ENCODE measurements at places on chromosomes 4 and X.
A peak's percentile ranks its signal among the peaks of the same experiment; 100 is the strongest.

- no peak for DNase-seq
Measured at GRCh38 chr4:141090473-141090872, 42.8 kb downstream of the RNF150 start.

GRCh38 chrX:15059474-15059873, 186.3 kb downstream of the MOSPD2 start:
- no peak for DNase-seq

DNA sequence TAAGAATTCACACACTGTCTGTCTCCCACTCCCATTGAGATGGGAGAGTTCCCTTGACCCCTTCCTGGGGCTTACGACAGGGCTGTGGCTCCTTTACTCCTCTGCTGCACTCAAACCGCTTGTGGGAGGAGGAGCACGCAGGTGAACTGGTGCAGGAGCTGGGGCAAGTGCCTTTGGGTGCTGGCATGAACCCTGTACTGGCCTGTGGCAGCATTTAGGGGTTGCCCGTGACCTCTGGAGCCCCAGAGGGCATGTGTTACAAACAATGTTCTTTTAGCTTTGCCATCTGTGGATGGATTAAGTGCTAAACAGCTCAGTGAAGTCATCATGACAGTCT, 21.8 kb upstream of the FTHL17 start:
- DNase-seq = no peak

DNA sequence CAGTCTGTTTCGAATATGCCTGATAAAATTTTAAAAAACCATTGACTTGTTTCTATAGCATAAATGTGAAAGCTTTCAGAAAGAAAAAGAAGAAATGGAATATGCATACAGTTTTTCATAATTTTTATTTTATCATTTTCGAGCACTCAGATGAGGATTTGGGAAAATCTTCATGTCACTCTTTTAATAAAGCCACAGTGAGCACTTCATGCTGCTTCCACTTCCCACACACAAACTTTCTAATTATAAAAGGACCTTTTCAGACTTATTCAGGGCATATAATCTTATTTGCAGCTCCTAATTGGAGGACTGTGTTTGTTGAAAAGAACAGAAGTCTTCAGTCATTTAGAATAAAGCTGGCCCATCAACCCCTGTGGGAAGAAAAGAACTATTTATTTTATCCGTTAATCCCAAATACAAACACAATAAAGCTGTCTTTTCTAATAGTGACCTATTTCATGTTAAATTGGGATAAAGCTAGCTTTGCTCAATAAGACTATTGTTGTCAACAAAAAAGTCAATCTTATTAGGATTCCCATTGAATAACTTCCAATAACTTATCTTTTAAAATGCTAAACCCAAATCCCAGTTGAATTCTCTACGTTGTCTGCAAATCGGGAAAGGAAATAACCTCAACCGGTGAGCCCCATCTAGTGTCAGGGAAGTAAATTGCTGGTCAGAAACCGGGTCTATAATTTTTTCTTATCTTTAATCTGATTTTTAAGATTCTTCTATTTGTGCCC, 211.5 kb downstream of the PDGFRA start:
- peak; percentile 13 for DNase-seq

DNA sequence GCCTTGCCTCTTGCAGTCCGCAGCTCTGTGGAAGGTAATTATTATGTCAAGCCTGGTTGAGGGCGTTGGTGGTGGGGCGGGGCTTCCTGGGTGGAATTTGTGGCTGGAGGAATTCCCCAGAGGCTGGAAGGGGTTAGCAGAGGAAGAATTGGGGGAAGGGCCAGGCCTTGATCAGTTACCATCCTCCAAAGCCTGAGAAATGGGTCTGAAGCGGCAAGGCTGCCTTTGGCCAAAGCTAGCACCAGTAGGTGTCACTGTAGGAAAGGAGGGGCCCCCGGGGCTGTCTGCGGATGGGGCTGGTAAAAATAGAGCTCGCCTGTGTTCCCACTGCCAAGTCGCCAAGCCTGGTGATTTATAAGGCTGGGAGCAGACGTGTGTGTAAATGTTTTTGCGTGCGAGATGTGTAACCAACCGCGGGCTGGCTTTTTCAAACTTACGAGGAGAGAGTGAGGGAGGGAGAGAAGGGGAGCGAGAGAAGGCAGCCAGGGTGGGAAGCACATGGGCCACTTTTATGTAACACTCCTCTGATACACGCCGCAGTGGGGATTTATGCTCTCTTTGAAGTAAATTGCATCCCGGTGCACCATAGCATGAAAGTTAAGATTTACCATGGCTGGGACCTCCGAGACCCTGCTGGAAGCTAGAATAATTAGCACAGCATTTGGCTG, 367.0 kb downstream of the BCOR start:
- peak; percentile 6 for DNase-seq

DNA sequence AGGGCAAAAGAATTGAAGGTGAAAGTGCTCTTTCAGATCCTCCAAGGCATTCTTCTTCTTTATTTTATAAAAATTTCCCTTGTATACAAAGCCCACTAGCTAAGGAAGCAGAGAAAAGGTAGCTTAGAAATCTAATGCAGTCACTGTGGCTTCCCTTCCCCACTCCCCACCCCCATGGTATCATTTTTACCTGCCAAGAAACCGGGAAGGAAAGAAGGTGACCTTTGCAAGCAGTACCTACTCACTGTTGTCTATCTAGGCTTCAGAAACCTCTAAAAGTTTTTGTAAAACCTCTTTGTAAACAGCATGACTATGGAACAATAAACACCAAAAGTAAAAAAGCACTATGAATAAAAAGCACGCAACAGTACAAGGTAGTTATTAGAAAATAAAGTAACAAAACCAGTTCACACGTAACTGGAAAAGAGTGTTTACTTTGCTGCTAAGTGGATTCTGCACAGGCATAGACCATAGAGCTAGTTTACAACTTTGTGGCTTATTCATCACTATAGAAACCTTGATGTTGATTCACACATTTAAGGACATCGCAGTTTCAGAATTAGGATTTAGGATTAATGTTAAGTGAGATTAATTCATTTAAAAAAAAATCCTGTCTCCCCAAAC, 109.6 kb upstream of the FTHL17 start:
- no peak for DNase-seq

- no peak for DNase-seq
Measured at GRCh38 chr4:154595807-154596206, 5.3 kb upstream of the FGA start.

- DNase-seq = no peak
Measured at GRCh38 chr4:3302173-3302785, 9.5 kb downstream of the RGS12 start.

DNA sequence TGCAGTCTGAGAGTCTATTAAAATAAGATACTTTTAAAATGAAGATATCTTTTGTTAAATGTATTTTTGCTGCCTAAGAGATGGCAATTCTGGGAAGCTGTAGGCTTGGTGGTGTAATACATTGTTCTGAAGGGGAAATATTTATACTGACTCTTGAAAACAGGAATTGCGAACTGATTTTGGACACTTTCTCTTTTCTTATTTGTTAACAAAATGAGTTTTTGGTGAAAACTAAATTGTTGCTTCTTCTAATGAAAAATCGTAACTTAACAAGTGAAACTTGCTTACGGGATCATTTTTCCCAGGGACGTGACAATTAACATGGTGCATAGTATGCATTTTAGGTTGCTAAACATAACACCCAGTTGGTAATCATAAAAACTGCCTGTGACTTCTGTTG, 71.0 kb downstream of the RAPGEF2 start:
- DNase-seq = no peak

DNA sequence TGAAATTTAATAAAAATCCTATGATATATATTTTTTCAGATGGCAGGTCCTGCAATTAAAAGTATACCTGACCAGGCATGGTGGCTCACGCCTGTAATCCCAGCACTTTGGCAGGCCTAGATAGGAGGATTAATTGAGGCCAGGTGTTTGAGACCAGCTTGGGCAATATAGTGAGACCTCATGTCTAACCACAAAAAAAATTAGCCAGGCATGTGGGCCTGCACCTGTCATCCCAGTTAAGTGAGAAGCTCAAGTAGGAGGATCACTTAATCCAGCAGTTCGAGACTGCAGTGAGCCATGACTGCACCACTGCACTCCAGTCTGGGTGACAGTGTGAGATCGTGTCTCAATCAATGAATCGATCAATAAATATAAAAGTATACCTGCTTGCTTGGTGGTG, 2.5 kb downstream of the OCIAD2 start:
- peak; percentile 9 for DNase-seq

GRCh38 chr4:1090036-1090435, 23.3 kb downstream of the RNF212 start:
- DNase-seq = no peak

DNA sequence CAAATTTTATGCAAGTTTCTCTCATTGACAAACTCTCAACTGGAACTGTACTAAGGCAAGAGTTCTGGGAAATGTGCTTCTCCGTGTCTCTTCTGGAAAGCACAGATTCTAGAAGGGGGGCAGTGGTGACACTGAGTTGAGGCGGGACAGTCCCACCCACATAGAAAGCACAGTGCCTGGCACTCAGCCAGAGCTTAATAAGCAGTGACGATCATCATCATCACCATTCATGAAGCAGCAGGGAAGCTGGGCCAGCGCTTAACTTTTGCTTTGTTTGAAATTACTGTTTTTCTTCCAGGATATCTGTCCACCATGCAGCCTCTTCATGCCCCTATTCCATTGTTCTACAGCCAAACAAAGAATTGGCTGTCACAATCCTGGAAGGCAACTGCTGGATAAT, 60.3 kb downstream of the BEND2 start:
- DNase-seq = no peak

- DNase-seq = peak; percentile 26
Measured at GRCh38 chrX:15686818-15687685, 22.4 kb upstream of the CLTRN start.

GRCh38 chr4:105845559-105845958, 49.7 kb upstream of the NPNT start:
- DNase-seq = no peak

DNA sequence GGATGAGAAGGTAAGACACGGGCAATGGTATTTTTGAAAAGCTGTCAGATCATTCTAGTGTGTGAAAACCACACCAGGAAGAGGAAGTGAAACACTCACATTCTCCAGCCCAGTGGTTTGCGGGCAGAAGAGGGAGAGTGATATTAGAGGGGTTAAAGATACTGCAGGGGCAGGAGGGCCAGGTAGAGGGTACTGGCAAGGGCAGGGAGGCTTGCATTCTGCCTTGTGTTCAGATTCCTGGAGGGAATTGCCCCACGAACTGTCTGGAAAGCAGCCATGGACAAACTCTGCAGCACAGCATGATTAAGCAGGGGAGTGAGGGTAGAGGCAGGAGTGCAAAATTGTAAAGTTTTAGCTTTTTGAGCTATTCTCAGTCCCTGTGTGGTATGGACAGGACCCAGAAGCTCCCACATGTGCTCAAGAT, 30.9 kb downstream of the NIPAL1 start:
- no peak for DNase-seq

DNA sequence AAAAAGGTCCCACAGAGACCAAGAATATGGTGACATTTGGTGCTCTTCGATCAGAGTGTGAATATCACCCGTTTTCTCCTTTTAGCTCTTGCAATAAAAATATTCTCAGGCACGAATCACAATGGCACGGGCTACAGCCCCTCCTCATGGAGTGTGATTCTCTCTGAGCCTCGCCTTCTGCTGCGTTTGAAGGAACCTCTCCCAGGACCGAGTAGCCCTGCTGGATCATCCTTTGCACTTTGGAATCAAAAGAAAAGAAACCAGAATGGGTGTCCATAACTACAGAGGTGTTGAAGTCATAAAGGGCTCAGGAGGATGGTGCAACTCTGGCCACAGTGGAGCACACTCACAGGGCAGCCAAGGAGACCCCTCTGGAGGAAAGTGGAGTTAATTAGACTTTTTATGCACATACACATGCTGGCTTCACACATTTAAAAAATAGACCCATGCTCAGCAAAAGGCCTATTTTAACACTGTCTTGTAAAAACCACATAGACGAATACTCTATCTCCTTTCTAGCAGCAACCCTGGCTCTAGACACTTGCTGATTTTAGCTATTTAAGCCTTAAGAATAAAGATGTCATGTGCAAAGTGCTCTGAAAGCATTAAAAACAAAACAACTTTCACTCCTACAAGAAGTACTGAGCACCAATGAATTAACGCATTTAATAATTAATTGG, 19.1 kb downstream of the MAML3 start:
- no peak for DNase-seq

DNA sequence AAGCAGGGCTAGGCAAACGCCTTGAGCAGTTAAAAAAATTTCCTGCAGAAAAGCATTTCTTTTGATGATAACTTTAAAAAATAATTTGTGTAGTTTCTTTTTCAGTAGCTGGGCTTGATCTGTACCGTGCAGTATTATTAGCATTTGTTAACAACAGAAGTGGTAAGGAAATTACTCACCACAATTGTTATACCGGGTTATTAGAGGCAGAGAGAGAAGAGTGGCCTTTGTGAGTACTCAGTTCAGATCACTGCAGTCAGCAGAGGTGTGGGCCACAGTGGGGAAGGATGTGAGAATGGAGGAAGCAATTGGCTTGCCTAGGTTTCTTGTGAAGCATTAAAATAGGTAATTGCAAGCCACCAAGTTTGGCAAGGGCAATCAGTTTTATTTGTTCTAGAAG, 14.3 kb upstream of the IL21 start:
- no peak for DNase-seq

- DNase-seq = peak; percentile 88
Measured at GRCh38 chr4:38872620-38873019, 5.0 kb downstream of the FAM114A1 start.

- DNase-seq = no peak
Measured at GRCh38 chr4:182188622-182189021, 54.6 kb upstream of the TENM3 start.

GRCh38 chr4:140110542-140111215, 43.3 kb downstream of the MAML3 start:
- DNase-seq = no peak

- DNase-seq = no peak
Measured at GRCh38 chr4:36054694-36055422, 189.5 kb downstream of the ARAP2 start.

DNA sequence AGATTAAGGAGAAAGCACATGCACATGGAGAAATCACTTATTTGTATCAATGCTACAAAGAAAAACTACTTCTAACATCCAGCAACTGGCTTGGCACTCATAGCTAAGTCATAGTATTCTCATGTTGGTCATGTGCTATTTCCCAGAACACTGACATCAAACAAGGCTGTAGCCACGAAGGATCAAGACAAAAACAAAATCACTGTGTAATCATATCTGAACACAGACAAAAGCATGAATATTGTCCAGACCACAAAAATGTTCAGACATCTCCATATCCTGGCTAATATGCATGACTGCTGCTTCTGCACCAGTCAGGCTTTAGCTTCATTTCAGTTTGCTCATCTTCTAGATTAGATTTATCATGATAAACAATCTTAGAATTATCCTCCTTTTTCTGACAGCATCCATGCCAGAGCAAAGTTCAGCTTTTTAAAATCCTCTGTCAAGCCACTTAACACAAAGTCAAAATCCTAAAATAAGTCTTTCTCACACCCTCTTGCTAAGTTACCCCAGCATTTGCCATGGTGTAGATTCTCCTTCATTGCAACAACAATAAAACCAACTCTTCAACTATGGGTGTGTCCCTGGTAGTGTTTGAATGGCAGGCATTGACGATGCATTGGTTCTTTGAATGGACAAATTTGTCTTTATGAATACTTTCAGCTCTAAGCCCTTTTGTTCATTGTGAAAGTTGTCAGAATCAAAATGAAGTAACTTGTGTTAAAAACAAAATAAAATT, 39.1 kb upstream of the NPFFR2 start:
- no peak for DNase-seq

GRCh38 chr4:174714393-174715211, 114.4 kb downstream of the GLRA3 start:
- DNase-seq = peak; percentile 20

GRCh38 chr4:25485104-25485503, 108.0 kb downstream of the ANAPC4 start:
- no peak for DNase-seq

GRCh38 chr4:84218031-84218430, 281.1 kb downstream of the NKX6-1 start:
- no peak for DNase-seq

Measured in NCI-H2029 (cell line).